ENCODE measurements at places on chromosomes 1 and 21.
A peak's percentile ranks its signal among the peaks of the same experiment; 100 is the strongest.

GRCh38 chr1:247111259-247111699, 7.1 kb upstream of the ZNF669 start:
- DNase-seq, result no peak

DNA sequence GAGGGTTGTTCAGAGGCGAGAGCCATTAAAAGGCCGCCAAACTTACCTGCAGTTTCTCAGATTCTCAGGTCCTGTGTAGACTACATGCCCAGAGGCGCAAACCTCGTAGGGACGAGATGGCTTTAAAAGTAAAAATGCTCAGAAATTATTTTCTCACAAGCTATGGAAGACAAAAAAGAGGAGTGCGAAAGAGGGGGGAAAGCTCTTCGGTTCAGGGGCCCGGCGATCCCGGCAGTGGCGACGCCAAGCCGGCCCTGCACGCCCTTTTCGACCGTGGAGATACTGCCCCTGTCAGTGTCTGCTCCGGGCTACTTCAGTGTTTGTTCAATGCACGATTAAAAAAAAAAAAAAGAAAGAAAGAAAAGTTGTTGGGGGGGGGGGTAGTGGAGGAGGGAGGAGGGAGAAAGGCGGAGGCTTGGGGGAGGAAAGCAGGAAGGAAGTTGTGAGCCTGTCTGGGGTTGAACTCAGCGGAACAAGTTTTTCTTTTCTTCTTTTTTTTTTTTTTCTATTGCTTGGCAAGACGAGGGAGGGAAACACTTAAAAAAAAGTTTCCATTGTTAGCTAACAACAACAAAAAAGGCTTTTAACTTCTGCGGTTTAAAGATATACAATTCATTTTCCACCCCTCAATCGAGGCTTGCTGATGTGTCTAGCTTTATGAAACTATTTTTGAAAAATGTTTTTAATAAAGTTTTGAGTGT, at the start of gene ITPKB:
ITPKB (minus strand) TSS at position 288 of the 701 bp plus-strand sequence. CDS start 1,824 bp downstream, outside the sequence.
- DNase-seq, result peak; percentile 82

DNA sequence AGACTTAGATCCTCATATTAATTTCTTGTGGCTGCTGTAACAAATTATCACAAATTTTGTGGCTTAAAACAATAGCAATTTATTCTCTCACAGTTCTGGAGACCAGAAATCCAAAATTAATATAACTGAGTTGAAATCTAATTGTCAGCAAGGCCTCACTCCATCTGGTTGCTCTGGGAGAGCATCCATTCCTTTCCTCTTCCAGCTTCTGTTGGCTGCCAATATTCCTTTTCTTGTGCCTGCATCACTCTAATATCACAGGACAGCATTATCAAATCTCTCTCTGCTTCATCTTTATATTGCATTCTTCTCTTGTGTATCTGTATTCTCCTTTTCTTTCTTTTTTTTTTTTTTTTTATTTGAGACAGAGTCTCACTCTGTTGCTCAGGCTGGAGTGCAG, 9.3 kb downstream of the SLC35A3 start:
- no peak for DNase-seq

- DNase-seq, result no peak
These were observed 98.6 kb upstream of the PAPPA2 start for GRCh38 chr1:176364236-176364905.

GRCh38 chr1:222204475-222204874, 343.4 kb downstream of the HHIPL2 start:
- DNase-seq, result no peak

- no peak for DNase-seq
These were observed 193.0 kb downstream of the URB2 start for GRCh38 chr1:229819091-229819490.

GRCh38 chr1:88799491-88799890, 91.9 kb downstream of the GTF2B start:
- DNase-seq, result no peak

GRCh38 chr1:154406886-154407197, 1.7 kb downstream of the IL6R start:
- DNase-seq, result no peak

DNA sequence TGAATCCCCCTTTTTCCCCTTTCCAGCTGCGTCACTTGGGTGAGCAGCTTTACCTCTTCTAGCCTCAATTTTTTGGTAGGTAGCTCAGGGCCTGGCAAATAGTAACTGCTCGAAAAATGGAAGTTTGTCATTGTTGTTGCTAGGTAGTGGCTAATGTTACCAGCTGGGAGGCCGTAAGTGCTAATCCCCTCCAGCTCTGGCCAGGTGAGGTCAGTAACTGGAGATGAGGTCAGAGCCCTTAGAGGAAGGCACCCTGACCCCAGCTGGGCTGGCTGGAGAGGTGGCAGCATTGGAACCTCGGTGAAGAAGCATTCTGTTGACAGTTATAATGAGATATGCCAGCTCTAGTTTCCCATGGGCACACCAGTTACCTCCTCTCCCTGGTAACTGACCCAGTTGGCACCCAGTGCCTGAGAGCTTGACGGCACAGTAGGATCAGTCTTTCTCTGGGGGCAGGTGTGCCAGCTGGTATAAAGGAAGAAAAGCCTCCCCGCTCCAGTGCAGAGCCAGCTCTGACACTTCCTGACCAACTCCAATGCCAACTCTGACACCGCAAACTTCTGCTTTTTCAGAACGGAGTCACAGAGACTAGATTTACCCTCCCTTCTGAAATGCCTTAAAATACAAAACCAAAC, 35.0 kb upstream of the SLC2A1 start:
- no peak for DNase-seq

DNA sequence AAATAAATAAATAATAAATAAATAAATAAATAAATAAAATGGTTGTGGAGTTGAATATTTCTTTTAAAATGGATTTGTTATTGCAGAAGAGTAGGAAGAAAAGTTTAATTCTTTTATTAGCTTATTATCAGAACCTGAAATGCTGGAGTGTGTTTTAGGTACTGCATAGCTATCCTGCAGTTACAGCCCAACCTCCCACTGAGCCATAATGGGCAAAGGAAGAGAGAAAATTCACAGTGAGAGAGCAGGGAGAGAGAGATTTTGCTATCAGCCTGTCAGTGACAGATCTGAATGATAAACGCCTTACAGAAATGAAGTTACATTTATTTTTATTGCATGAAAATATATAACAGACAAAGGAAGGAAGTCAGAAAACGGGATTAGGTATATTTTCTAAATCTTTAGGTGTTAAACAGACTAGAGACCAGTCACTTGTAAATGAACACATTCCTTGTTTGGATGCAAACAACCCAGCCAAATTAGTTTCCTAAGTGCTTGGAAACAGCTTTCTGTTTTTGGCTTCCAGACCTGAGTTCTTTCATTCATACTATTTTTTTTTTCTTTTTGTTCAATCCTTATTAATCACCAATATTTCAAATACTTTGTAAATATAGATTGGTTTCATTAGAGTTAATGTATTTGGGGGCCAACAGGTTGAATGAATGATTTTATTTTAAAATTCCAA, 425.3 kb downstream of the USP25 start:
- no peak for DNase-seq

- no peak for DNase-seq
These were observed 16.6 kb upstream of the LRRC3 start for GRCh38 chr21:44438531-44439210.

DNA sequence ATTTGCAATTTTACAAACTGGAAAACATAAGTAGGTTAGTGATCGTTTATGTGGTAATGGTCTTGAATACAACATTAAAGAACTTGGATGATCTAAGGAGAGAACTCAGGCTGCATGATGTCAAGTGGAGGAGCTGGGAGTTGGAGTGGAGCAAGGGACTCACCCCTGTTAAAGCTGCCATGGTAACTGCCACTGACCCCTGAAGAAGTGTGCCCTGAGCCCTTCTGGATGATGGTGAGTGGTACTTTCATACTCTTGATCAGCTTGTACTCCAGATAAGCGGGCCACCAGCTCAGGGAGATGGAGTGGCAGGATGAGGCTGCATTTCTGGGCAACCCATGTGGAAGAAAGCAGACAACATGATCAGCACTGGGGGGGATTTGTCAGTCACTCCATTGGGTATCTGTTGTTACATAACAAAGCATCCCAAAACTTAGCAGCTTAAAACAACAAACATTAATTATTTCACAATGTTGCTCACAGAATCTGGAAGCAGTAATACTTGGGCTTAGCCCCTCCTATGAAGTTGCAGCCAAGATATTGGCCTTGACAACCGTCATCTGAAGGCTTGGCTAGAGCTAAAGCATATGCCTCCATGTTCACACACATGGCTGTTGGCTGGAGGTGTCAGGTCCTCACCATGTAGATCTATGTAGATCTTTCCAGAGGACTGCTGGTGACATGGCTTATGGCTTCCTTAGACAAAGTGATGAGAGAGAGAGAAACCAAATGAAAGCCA, 213.8 kb downstream of the DUSP10 start:
- no peak for DNase-seq

DNA sequence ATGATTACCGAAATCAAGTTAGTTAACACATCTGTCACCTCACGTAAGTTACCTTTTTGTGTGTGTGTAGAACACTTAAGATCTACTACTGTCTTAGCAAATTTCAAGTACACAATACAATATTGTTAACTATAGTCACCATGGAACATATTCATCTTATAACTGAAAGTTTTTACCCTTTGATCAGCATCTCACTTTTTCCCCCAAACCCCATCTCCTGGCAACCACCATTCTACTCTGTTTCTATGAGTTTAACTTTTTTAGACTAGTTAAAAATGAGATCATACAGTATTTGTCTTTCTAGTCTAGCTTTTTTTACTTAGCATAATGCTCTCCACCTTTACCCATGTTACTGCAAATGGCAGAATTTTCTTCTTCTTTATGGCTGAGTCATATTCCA, 124.7 kb downstream of the RABGAP1L start:
- no peak for DNase-seq

DNA sequence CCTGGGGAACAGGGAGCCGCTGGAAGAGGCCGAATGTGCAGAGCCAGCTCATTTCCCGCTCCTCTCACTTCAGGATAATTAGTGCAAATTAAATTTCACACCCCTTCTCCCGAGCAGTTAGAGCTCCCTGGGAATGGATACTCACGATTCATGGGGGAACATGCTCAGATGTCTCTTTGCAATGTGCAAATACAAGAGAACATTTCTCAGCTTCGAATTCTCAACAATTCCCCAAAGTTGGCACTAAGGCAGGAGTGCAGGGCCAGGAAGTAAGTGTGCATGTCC, 54.9 kb downstream of the CAMK2N1 start:
- DNase-seq, result no peak

- no peak for DNase-seq
These were observed 15.1 kb downstream of the ELK4 start for GRCh38 chr1:205616563-205617293.

DNA sequence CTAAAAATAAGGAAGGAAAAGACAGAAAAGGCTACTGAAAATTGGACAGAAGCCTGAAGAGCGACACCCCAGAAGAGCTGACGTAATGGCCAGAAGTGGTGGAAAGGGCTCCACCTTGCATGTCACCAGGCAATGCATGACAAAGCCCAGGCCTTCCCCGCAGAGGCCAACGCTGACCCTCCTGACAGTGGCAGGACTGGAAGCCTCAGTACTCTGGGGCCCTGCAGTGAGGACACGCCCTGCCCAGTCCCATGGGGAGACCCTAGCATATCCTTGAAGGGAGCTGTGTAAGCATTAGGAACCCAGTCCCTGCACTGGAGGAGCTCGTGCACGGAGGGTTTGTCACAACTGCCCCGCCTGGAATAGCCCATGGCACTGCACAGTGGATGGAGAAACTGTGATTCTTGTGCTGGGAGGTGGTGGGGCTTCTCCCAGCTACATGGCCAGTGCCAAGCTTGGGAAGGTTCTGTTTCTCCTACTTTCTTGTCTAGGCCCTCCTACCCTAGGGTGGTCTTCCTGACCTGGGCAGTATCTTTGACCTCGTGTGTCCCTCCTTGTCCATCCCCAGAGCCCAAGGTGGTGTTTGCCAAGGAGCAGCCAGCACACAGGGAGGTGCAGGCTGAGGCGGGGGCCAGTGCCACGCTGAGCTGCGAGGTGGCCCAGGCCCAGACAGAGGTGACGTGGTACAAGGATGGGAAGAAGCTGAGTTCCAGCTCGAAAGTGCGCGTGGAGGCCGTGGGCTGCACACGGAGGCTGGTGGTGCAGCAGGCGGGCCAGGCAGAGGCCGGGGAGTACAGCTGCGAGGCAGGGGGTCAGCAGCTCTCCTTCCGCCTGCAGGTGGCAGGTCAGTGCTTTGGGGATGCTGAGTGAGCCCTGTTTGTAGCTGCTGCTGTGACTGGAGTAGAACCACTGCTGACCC, 60.4 kb downstream of the OBSCN start:
- no peak for DNase-seq

GRCh38 chr21:24123785-24124184, 1483.5 kb downstream of the MRPL39 start:
- DNase-seq, result no peak

GRCh38 chr1:173195596-173196088, 11.5 kb downstream of the TNFSF4 start:
- DNase-seq, result no peak

- peak; percentile 82 for DNase-seq
These were observed 37.6 kb downstream of the PTGFRN start for GRCh38 chr1:116947092-116947860.

GRCh38 chr1:167297222-167298214, 76.8 kb downstream of the POU2F1 start:
- no peak for DNase-seq

DNA sequence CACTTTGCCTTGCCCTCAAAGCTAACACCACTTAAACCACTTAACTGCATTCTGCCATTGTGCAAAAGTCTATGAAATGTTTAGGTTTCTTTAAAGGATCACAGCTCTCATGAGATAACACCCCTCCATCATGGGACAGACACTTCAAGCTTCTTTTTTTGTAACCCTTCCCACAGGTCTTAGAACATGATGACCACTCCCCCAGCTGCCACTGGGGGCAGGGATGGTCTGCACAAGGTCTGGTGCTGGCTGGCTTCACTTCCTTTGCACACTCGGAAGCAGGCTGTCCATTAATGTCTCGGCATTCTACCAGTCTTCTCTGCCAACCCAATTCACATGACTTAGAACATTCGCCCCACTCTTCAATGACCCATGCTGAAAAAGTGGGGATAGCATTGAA, 7.7 kb downstream of the ADAMTS1 start:
- DNase-seq, result no peak

- DNase-seq, result no peak
These were observed 12.6 kb upstream of the C1QTNF12 start for GRCh38 chr1:1259119-1259488.

- no peak for DNase-seq
These were observed 33.7 kb upstream of the CD2 start for GRCh38 chr1:116720364-116721038.

GRCh38 chr1:8908388-8909151, 30.1 kb upstream of the ENO1 start:
- no peak for DNase-seq

GRCh38 chr1:60431593-60431992, 358.0 kb upstream of the C1orf87 start:
- no peak for DNase-seq

DNA sequence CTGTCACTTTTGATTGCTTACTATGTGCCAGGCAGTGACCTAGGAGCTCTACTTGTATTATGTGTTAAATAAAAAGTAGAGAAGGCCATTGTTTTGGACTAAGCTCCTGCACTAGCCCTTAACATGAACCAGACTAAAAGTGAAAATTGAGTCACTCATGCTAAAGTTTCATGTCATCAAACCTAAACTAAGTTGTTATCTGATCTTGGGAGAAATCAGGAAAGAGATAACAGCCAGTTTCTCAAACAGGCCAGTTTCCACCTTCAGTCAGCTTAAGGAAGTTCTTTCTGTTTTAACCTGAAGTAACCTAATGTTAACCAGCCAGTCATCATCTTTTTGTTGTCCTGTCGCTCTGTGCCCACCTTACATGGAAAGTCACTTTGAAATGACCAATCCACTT, 102.1 kb upstream of the MARK1 start:
- no peak for DNase-seq
